Activated CD4-positive, alpha-beta T cell treated with anti-CD3 and anti-CD28 coated beads for 24 hours (primary cell): ENCODE measurements at places on chromosomes 5 and 9.
A peak's percentile ranks its signal among the peaks of the same experiment; 100 is the strongest.

DNA sequence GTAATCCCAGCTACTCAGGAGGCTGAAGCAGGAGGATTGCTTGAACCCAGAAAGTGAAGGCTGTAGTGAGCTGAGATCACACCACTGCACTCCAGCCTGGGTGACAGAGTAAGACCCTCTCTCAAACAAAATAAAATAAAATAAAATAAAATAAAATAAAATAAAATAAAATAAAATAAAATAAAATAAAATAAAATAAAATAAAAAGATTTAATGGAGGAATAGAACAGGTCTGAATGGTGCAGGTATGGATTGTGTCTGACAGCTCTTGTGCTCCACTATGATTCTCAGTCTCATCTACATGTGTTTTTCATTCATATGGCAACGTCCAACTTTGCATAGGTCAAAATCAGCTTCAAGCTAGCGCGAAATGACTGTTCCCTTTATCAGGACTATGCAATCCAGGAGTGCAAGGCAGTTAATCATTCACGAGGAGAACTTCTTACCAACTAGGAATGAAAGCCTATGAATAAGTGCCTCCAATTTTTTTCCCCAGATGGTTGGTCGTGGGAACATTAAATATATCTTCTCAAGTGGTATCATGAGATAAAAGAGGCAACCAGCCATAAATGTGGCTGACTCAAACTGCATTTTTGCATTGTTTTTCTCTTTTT lies 1392.3 kb upstream of the CDH9 start:
- DNase-seq = no peak

- no peak for DNase-seq
Observed at GRCh38 chr9:37381094-37381741, 41.3 kb upstream of the GRHPR start.

DNA sequence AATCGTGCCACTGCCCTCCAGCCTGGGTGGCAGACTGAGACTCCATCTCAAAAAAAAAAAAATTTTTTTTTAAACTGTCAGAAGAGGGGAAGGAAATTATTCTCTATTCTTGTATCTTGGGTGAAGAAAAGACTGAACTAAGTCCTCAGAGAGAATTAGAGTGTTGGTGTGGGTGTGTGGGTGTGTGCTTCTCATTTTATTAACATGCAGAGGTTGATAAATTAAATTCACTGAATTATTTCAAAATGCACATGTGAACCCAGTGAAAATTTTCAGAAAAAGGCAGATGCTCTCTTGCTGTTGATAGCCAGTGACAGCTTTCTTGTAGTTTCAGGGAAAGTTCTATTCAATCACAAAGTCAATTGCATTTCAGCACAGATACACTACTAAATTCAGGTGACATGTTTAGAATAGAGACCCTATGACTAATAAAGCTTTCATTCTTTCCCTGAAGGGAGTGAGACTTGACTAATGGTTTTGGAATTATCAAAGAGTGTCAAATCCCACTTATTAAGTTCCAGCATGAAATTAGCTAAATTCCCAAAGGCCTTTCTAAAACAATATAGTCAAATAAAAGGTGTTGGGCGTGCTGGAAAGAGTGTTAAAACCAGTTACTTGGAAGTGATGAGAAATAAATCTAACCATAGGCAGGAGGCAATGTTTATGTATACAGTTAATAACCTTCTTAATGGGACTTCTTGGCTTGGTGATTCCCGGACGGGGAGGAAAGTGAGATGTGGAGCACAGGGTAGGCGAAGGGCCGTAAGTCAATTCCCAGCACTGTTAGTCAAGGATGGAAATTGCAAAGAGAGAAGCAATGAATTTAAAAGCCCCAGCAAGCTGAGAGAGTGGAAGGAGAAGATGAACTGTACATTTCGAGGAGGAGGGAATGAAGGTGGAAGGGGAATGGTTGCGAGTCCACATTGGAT lies 103.2 kb upstream of the SPATA31D4 start:
- DNase-seq = no peak

GRCh38 chr9:87107072-87107471 lies 159.8 kb upstream of the GAS1 start:
- DNase-seq = no peak

GRCh38 chr9:15307523-15307841 lies 466 bp upstream of the TTC39B start:
- no peak for DNase-seq

- no peak for DNase-seq
Observed at GRCh38 chr5:167348251-167348926, 943.1 kb upstream of the WWC1 start.

GRCh38 chr5:158648631-158649030 lies 451.1 kb downstream of the EBF1 start:
- no peak for DNase-seq

DNA sequence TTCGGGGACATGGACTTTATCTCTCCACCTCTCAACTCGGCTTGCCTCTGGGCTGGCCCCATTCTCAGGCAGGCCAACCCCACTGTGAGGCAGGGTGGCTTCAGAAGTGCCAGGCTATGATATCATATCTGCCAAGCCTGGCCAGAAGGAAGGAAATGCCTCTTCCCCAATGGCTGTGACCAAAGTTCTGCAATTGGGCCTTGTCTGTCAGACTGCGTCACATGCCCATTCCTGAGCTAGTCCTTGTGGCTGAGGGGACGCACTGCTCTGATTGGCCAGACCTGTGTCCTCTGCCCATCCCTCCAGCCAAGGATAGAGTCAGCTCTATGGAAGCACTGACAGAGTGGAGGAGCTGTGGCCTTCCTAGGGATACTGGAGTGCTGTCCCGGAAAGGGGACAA lies 11.9 kb downstream of the SMIM23 start:
- DNase-seq = no peak

GRCh38 chr5:125152044-125152443 lies 405.6 kb upstream of the ZNF608 start:
- no peak for DNase-seq

DNA sequence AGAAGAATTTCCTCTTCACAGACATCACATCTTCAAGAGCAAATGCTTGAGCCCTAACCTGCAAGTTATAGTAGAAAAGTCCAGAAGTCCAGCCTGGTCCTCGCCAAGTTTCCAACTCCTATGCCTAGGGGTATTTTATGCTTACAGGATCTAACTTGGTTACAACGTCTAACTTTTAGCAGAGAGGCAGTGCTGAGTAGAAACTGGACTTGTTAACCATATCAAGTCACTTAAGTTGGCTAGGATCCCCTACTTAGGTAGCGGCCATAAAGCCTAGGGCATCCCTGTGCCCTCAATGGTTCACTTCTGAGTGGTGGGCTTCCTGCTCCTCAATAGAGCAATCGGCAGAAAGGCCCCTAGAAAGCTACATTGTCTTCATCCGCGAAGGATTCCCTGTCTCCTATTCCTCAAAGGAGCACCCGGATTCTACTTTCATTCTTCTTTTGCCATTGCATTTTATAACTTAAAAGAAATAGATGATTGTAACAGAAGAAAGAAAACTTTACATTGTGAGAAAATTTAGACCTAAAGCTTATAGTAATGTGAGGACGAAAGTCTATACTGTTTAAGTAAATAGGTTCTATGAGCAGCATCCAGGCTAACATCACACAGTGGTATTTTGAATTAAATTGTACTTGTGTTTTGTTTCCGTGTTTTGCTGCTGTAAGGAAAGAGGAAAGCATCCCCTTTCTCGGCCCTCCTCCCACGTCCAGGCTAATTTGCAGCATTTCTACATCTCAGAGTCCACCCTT lies 1.3 kb upstream of the MTAP start:
- no peak for DNase-seq

DNA sequence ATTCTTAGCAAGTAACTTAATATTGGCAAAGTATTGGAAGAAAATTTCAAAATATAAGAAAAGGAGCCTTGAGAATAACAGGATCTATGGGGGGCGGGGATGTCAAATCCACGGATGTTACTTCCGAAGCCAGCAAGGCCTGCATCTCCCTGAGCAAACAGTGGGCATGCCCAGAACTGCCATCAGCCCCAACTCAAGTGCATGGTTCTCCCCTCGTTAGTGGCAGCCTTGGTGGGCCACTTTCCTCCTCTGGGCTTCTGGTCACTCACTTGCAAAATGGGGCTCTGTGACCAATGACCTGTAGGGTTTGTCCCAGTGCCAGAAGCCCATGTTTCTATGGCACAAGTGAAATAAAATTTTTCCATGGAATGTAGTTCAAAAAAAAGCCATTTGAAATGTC lies 27.2 kb upstream of the MED10 start:
- no peak for DNase-seq

- no peak for DNase-seq
Observed at GRCh38 chr5:167777746-167778145, 513.7 kb upstream of the WWC1 start.

- DNase-seq = no peak
Observed at GRCh38 chr5:108136493-108136892, 245.4 kb downstream of the FBXL17 start.

DNA sequence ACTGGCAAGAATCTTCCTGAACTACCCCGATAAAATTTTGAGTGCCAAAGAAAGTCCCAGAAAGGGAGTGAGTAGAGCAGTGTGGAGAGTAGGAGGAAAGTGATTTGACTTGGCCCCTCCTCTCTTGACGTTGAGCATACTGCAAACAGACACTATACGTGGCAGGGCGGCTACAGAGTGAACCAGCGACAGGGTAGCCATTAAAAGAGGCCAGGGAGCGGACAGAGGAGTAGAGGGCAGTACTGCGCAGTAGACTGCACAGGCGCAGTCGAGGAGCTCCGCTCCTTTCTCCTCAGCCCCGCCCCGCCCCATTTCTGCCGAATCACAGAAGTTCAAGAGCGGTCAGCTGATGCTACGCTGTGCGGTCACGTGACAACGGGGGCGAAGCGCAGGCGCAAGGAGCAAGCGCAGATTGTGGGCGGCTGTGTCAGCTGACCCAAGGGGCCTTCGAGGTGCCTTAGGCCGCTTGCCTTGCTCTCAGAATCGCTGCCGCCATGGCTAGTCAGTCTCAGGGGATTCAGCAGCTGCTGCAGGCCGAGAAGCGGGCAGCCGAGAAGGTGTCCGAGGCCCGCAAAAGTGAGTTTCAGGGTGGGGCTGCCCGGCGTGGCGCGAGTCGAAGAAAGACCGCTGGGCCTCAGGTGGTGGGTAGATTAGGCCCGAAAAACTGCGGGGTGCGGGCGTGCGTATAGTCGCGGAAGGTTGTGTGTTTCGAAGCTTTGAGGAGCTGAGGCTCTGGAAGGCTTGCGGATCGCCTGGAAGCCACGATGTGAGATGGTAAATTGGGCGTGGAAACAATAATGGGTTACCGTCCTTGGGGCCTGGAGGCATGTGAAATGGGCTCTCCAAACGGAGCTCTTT lies at the start of gene ATP6V1G1:
ATP6V1G1 (plus strand) TSS at position 425 of the 858 bp plus-strand sequence; CDS start at position 495, 70 bp downstream.
- peak; percentile 99 for DNase-seq

DNA sequence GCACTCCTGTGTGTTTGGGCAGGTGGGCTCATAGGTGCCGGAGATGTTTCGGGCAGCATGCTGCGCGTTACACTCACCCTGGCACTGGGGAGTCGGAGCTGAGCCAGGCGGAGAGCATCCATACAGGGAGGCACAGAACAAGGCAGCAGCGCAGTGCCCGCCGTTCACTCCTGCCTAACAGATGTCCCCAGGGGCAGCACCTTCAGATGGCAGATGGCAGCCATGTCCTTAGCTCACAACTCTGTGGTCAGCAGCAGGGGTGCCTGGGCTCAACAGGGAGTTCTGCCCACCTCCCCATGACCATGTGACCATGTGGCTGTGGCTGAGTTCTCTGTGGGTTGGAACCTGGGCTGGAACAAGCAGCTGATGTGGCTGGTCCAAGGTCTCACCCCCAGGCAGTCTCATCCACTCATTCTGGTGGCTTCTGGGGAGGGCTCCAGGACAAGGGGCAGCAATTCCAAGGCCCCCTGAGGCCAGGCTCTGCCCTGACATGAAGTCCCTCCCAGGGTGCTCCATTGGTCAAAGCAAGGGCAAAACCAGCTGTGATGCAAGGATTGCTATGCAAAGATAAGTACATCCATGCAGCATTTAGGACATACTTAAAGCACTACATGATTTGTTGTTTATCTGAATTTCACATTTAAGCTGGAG lies 64.2 kb downstream of the MRPL36 start:
- no peak for DNase-seq

- DNase-seq = no peak
Observed at GRCh38 chr9:86434039-86434726, 80.0 kb upstream of the TUT7 start.

DNA sequence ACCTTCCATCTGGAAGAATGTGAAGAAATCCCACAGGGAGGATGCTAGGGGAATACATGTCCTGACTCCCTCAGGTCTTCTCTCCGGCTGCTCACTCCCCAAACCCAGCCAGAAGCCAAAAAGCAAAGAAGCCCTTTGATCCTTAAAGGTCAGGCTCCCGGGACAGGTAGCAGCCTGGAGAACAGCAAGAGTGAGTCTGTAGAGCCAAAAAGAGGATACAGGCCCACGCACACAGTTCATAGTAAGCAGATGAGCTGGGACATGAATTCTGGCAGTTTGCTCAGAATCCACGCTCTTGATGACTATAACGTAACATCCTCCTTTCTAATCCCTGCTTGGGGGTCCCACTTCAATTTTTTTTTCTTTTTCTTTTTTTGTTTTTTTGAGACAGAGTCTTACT lies 72.0 kb upstream of the SLC44A1 start:
- DNase-seq = no peak

DNA sequence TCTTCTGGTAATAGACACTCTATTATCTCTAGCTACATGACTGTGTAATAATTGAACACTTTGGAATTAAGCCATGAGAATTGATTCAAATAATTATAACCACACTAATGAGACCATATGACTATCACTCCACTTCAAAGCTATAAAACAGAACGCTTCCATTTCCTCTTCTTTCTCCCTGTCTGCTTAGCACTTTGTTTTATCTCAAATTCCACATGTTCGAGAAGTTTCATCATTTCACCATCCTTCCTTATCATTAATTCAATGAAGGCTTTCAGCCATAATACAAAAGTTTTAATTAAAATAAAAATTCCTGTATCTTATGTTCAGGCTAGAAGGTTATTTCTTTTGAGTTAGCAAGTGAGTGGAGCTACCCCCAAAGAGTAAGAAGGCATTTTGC lies 7.4 kb upstream of the DCTN4 start:
- DNase-seq = no peak

DNA sequence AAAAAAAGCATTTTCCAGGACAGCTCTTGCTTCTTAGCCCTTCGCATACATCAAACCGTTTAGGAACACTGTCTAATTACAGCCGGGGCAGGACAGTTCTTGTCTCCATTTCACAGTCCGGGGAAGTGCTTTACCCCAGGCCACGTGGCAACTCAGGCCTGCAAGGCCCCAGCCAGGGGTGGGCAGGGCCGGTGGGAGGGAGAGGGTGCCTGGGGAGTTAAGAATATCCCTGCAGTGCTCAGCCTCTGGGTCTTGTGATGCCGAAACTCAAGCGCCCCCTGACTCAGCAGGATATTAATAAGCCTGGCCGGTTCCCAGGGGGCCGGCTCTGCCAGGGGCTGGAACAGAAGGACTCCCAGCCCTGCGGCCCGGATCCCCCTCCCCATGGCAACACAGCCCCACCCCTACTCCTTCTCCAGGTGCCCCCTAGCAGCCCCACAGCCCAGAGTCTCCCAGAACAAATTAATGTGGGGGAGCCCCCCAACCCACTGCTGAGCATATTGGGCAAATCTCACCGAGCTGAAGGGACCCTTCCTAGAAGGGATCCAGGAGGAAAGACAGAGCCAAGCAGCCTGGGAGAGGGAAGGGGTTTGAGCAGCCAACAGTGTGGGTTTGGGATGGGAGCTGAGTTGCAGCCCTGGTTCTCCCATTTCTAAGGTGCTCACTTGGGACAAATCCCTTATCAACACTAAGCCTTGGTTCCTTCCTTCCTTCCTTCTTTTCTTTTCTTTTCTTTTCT lies 45.3 kb downstream of the PLPP7 start:
- DNase-seq = no peak
